ENCODE measurements at places on chromosomes 5 and 9. TPM values are rescaled to one million over a fixed set of nuclear protein-coding genes. Genes with fewer than 3 reads are reported as not detected.

Gene SH3GL2
- total RNA-seq: 4.9 TPM

Gene NSD1
- total RNA-seq: 168 TPM

Gene PCDHA1
- total RNA-seq: 0.50 TPM

- DNase-seq: no peak
Observed at GRCh38 chr5:37174928-37175327, 74.2 kb downstream of the CPLANE1 start.

DNA sequence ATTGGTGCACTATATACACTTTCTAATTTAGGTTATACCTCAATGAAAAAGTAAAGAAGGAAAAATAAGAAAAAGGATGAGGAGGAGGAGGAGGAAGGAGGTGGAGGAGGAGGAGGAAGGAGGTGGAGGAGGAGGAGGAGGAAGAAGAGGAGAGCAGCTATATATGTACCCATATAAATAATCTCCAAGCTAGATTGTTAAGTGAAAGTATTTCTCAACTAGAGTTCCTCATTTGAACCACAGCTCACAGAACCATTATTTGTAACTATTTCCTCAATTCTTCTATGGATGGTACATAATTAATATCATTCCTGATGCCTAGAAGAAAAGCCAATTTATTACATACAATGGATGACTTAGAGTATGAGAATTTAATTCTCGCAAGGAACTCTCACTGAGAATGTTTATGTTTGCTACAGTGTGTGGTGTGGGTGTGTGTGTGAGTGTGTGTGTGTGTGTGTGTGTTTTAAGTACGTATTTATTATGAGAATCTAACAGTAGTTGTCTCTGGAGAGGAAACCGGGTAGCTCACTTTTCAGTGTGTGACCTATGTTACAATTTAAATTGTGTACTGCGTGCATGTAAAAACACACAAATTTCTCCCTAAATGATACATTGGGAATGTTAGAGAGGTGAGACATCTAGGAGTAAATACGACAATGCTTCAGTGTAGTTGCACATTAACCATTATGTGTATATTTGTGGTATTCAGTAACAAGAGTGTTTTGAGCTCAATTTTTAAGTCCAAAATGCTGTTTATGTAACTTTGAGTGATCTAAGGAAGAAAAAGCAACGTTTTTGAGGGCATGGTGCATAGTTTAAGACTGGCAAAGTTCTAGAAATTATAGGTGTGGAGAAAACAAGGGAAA, 20.2 kb upstream of the NREP start:
- no peak for DNase-seq

GRCh38 chr5:126446498-126447224, 23.5 kb downstream of the GRAMD2B start:
- DNase-seq: no peak

DNA sequence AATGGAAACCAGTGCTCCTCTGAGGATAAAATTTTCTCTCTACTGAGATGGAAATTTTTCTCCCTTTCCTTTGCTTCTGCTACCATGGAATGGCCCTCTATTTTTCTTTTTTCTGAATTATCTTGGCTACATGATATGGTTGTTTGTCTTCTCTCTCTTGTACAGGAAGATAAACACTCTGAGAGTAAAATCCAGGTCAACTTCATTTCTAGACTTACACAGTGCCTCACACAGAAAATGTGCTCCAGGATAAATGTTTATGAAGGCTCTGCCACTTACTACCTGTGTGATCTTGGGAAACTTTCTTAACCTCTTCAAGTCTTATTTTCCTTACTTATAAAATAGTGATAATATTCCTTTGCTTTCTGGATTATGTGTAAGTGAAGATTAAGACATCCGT, 153.9 kb downstream of the PRELID2 start:
- DNase-seq: no peak

DNA sequence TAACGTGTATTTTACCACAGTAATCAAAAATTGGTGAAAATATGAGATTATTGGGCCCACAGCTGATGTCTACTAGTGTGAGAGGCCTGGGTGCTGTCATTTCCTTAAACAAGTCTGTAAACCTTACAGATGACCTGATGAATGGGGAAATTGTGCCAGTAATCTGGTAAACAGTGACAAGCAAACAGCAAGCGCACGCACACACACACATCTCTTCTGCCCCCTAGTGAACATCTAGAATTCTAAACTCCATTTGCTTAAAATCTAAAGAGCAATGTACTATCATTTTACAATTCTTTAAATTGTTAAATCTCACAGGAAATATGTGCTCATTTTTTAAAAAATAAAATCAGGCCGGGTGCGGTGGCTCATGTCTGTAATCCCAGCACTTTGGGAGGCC, 7.5 kb upstream of the RAPGEF1 start:
- DNase-seq: no peak

DNA sequence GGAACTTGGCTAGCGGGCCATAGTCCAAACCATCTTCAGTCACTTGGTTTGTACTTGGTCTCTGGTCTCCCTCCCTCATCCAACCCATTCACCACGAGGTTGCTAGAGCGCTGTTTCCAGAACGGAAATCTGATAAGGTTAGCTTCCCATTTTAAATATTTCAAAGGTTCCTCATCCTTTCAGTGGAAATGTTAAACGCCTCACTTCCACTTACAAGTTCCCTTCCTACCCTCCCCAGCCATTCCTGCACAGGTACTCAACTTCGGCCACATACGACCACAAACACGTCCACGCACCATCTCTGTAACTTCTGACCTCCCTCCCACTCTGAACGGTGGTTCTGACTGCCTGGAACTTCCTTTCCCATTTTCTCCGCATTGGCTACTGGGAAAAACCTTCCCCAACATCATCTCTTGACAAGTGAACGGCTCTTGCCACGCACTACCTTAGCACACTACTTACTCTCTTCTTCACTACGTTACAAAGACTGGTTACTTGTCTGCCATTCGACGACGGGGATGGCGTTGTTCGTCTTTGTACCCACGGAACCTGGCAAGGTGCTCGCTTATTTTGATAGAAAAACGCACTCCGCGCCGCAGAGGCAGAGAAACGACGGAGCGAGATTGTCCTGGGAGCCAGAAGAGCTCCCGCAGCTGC, 629 bp downstream of the CCNH start:
- DNase-seq: no peak

GRCh38 chr9:15942831-15943424, 390.1 kb downstream of the CCDC171 start:
- DNase-seq: no peak

- DNase-seq: no peak
Observed at GRCh38 chr5:143361438-143361837, 42.0 kb downstream of the NR3C1 start.

GRCh38 chr5:135891268-135891667, 4.4 kb downstream of the IL9 start:
- no peak for DNase-seq

GRCh38 chr5:173178369-173178910, 34.1 kb downstream of the BNIP1 start:
- no peak for DNase-seq

DNA sequence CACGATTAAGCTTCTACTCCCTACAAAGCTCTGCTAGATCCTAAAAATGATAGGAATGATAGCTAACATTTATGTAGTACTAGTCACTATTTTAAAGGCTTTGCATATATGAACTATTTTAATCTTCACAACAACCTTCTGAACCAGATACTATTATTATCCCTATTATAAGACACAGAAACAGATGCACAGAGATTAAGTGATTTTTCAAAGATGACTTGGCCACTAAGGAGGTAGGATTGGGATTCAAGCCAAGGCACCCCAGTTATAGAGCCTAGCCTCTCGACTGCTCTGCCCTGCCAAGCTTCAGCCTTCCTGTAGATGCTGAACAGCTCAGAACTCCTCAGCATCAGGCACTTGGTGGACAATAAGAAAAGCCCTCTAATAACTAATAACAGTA, 200.9 kb upstream of the PTGER4 start:
- no peak for DNase-seq

GRCh38 chr9:91927922-91928510, 22.0 kb downstream of the ROR2 start:
- no peak for DNase-seq

DNA sequence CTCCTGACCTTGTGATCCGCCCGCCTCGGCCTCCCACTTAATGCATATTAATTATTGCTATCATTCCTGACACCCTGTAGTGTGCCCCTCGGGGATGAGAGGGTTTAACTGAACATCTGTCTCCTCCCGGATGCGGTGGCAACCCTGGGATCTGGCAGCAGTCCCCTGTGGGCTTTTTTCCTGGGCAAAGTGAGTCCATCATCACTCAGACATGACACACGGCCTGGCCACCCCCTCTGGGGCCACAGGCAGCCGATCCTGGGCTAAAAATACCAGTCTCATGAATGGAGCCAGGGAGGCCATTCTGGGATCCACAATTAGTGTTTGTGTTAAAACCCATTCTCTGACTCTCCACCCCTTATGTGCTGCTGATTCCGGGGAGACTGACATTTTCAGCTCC, 161.2 kb downstream of the RGS3 start:
- no peak for DNase-seq
